ENCODE measurements at places on chromosomes 2 and 18.
A peak's percentile ranks its signal among the peaks of the same experiment; 100 is the strongest.

DNA sequence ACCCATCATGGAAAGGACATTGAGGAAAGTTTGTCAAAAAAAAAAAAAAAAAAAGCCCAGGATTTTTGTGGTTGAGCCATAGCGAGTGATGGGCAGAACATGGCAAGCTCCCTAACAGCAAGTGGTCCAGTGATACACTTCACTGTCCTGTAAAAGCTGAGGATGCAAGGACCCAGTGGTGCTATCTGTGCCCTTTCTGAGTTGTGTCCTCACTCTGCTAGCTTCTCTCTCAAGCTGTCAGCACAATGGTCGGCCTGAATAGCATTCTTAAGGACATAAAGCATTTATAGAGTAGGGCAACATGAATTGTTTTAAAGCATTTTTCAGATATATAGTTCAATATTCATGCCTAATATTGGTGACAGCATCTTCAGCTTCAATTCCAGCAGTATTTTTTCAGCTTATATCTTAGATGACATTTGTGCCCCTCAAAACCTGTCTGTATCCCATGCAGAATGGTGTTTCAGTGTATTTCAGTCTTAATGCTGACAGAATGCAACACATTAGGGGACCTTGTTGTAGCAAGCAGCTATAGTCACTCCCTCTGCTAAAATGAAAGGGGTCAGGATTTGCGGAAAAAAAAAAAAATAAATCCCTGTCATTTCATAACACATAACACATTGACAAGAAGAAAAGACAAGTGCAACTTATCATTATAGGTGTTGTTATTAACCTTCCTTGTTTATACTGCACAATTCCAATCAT, 496.7 kb downstream of the THSD7B start:
- no peak for DNase-seq

- no peak for DNase-seq
Observed at GRCh38 chr2:148512501-148512900, 132.1 kb upstream of the EPC2 start.

DNA sequence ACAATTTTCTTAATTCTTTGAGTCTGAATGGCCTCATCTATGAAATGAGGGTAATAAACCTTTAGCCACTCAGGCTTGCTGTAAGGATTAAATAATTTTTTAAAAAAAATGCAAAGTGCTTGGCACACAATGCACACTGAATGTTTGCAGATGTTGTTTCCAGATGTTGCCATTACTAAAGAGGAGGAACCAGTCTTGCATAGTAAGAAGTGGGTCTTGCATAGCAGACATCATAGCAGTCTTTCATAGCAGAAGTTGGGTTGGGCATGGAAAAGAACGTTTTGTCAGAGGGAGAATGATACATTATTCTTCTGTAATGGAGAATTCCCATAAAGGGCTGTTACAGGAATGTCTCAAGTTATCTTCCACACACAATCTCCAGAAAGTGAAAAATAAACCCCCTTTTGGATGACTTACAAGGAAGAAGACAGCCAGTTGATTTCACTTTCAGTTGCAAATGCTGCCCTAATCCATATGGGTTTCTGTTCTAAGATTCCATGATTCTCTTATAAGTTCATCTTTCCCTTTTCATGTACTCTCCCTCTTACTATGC, 327.7 kb downstream of the SUCLG1 start:
- no peak for DNase-seq

GRCh38 chr18:13395577-13395976, 177.0 kb downstream of the LDLRAD4 start:
- no peak for DNase-seq

DNA sequence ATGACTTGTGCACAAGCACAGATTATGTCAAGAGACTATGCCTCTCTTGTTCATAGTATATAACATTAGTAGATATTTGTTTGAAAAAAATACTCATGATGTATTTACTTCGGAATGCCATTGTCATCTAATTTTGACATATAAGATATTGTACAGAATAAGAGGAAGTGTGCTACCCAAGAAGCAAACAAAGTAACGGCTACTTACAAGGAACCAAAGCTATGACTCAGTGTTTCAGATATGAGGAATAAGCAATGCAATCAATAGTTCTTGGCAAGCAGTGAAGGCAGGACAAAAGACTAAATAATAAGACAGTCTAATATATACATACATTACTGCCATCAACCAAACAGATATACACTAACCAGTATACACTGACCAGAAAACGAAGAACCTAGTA, 256.3 kb downstream of the CCDC178 start:
- no peak for DNase-seq

GRCh38 chr2:175414882-175415487, 233.5 kb upstream of the ATP5MC3 start:
- peak; percentile 74 for DNase-seq

DNA sequence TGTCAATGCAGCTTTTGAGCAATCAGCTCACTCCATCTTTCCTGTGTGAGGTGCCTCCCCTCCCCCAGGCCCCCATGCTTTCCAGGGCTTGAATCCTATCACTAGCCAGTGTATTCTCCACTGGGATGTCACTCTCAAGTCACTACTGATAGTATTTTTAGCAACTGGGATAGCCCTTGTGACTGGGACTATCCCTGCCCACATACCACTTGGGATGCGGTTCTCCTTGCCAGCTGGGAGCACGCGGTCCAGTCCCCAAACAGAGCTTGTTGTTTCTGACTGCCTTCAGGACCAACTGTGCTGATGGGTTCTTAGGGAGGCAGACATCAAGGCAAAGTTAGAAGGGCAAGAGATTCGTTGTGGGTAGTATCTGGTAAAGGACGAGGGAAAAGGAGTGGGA, 134.9 kb downstream of the FAM161A start:
- no peak for DNase-seq

DNA sequence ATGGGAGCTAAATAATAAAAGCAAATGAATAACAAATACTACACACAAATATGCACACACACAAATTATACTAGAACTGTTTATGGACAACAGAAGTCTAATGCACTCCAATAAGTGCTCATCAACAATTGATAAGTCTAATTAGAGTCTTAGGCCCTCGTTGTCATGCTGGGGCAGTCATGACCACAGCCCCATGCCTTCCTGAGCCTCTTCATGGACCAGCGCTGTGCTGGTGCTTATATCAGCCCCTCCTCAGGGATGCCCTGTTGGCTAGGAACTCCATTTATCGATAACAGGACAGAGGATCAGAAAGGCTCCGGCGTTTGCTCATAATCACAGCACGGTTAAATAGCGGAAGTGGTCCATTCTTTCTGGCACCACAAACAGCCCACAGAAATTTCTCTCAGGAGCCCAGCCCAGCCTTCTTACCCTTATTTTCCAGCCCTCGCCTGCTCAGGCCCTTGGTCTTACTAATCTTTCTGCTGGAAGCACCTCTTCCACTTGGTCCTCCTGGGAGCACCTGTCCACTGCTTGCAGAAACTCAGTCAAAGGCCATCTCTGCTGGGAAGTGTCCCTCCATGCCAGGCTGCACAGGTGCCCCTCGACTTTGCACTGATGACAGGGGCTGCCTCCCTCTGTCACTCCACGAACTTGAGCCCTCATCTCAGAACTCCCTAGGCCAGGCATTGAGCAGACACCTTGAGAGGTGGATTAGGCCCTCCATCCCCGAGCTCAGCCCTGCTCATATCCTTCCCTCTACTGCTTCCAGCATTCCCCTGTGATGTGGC, 500.2 kb upstream of the HS6ST1 start:
- no peak for DNase-seq

DNA sequence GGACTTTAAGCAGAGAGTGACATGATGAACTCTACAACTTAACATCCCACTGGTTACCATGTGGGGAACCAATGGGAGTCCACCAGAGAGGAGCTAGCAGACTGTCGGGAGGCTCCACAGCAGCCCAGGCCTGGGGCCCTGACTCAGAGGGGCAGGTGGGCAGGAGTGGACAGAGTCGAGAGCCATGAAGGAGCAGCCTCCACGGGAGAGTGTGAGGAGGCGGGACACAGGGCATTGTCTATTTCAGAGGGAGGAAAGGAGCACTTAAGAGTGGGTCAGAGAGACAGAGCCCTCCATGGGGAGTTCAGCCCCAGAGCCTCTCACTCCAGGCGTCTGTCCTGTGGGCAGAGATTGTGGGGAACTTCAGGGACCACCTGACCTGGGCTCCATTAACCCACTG, 118.7 kb downstream of the CYP26B1 start:
- peak; percentile 25 for DNase-seq

- no peak for DNase-seq
Observed at GRCh38 chr2:84459944-84460429, 907 bp upstream of the SUCLG1 start.

GRCh38 chr2:140643761-140644187, 1487.0 kb downstream of the LRP1B start:
- DNase-seq = no peak

GRCh38 chr2:84942964-84943421, 28.0 kb upstream of the KCMF1 start:
- DNase-seq = no peak

- DNase-seq = peak; percentile 78
Observed at GRCh38 chr2:70978341-70979179, at the start of gene ANKRD53. TSS of gene ANKRD53 (plus strand) at chr2:70978630. CDS start at chr2:70978646, 16 bp downstream.

DNA sequence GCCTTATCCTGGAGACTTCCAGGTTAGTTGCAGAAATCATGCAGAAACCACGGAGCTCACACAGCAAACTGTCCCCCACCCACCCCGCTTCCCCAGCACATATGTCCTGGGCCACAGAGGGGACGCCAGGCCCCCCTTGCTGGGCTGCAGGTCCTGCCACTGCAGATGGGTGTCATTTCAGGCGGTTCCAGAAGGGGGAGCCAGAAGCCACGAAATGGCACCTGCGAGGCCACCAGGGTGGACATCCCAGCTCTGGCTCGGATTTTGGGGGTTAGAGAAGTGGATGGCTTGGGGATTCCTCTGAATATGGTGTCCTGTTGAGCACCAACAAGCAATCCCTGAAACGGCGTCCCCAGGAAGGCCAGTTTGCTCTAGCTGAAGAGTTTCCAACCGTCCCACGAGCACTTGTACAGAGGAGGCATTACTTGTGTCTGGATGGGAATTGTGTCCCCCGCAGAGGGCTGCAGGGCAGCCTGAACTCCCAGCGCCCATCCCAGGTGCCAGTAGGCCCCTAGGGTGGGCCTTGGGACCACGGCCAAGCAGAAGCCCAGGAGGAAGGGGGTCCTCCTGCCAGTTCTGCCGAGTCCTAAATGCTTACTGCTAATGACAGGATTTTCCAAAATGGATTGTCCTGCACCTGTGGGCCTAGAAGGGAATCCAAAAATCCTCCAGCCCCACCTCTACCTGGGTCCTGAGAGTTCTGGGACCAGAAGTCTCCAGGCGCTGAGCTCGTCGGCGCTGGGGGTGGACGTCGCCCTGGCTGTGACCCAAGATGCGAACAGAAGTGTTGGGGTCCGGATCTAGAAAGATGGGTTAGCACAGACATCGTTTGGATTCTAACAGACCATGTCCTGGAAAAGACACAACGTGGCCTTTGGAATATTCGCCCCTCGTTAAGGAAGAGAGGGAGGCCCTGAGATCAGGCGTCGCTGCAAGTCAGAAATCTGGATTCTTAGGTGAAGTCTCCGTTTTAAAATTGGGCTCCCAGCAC, 14.6 kb upstream of the NFATC1 start:
- DNase-seq = peak; percentile 78

DNA sequence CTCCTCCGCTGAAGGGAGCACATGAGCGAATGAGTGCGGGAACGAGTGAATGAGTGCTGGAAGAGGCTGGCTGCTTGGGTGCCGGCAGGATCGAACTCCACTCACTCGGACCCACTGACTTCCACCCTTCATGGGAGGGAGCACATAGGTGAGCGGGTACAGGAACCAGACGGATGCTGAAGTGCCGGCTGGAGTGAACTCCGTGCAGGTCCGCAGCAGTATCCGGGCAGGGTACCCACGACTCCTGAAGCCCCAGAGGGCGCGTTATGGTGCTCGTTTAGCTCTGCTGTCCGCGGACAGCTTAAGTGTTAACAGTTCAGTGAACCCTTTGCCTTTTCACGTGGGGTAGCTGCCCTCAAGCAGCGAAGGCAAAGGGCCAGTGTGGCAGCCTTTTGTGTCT, 23.2 kb downstream of the RPRM start:
- no peak for DNase-seq

DNA sequence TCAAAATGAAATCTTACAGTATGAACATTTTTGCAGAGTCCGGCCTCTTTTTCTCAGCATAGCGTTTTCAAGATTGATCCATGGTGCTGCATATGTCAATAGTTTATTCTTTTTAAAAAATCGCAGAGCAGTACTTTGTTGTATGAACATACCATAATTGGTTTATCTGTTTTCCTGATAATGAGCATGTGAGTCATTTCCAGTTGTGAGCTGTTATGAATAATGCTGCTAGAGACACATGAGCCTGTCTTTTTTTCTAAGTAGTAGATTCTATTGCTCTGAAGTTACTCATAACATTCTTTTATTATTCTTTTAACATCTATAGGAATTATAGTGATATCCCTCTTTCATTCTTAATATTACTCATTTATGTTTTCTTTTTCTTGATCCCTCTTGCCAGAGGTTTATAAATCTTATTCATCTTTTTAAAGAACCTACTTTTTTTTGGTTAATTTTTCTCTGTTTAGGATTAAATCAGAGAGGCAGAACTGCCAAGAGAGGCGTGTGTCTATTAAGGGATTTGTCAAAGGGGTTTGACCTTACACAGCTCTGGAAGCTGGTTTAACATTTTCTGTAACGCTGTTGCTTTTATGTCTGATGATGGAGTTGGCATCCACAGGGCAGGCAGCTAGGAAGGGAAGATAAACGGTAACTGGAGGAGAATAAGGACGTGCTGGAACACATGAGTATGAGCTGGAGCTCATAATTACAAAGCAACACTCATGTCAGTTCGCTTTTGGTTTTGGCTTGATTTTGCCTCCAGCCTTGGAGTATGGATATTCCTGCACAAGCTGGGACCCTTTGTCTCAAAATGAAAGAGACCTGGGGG, 47.4 kb downstream of the MGAT5 start:
- DNase-seq = no peak

DNA sequence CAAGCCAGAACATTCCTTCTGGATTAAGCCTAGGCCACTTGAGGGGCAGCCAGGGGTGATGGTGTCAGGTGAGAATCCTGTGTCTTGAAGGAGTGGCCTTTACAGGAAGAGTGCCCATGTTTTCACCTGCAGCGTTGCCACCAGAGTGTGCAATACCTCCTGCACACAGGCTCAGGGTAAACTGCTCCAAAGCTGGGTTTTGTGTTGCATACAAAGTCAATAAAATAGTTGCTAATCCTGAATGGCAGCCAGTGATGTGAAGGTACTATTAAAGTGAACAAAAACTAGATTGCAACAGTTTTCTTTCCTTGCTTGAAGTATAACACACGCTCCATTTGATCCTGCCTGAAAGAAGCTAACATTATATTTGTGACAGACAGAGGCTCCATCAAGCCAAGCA, 64.4 kb upstream of the NRP2 start:
- DNase-seq = no peak

DNA sequence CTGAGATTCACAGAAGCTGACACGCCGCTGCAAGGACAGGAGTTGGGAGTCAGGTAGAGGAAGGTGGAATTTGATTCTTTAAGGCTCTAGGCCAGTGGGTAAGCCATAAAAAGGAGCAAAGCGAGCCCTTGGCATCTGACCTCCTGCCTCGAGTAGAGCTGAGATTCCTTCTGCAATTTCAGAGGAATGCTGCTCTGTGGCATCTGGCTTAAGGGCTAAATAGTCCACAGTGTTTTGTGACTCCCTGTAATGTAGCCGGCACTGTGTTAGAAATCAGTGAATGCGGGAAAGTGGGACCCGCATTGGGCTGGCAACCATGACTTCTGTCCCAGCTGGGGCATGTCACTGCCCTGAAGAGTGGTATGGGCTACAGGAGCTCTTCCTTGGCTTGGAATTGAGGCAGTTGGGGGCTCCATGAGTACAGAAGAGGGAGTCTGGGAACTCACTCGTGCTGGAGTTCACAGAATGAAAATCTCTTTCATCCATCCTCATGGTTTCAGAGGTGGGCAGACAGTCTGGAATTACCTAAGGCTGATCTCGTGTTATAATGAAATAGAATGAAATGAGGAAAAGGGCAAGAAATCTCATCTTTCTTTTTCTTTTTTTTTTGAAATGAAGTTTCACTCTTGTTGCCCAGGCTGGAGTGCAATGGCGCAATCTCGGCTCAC, 12.7 kb upstream of the MYCN start:
- DNase-seq = no peak

All from left forelimb (tissue), 1 donor.